DMS79 (cell line): ENCODE measurements at places on chromosomes 6 and 20.

GRCh38 chr20:49313283-49313682 lies 35.4 kb upstream of the ZNFX1 start:
- no peak for DNase-seq

GRCh38 chr6:94065707-94066337 lies 646.5 kb upstream of the EPHA7 start:
- no peak for DNase-seq

DNA sequence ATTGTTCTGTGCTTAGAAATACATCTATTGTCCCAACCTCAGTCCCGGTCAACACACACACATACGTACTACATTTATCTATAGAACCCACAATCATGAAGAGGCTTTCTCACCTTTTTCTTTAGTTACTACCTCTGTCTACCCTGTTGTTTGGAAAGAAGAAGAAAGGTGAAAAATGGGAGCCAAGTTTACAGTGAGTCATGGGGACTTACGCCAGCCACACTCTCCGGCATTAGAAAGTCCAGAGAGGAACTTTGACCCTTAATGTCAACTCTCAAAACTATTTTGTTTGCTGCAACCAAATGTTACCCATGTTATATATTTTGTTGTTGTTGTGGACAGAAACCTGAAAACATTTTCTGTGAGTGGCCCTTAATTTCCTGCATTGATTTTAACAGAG lies 259.1 kb downstream of the ZFAND3 start:
- DNase-seq = no peak

- no peak for DNase-seq
Observed at GRCh38 chr6:170160031-170160627, 130.7 kb downstream of the DLL1 start.

DNA sequence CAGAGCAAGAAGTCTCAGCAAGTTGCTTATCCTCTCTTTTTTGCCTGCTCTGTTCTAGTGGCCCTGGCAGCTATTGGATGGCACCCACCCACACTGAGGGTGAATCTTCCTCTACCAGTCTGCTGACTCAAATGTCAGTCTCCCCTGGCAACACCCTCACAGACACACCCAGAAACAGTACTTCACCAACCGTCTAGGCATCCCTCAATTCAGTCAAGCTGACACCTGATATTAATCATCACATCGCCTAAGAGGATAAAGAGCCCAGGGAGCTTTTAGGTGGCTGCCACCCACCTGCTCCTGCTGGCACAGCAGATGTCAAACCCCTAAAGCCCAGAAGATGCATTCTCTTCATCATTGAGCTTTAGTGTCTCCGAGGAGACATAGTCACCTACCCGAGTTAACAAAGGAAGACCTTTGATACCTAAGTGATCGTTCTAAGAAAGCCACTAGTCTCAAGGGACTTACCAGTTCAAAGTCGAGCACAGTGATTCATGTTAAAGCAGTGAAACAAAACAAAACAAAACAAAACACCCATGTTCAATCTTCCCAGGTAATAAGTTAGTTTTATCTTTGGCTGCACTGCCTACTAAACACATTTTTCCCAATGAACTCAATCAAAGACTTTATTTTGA lies 97.7 kb upstream of the KCNQ5 start:
- DNase-seq = no peak

DNA sequence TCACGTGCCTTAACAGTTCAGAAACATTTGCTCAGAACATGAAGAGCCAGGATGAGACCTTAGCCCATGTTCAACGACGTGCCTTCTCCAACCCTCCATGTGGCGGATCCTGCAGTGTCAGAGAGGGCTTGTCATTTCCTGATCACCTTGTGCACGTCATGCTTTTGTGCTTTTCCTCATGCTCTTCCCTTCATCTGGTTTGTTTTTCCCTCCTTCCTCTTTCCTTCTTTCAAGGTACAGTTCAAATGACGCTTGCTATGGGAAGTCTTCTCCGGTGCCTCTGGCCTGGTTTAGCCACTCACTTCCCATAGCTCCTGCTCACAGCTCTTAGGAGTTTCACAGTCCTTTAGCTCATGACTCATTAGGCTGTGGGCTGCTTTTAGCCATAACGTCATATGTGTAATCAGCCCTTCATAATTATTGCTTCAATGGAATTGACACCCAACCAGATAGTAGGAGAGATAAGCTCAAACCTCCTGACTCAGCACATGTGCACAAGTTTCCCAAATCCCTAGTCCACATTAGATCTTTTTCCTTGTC lies 102.7 kb upstream of the CNKSR3 start:
- no peak for DNase-seq

DNA sequence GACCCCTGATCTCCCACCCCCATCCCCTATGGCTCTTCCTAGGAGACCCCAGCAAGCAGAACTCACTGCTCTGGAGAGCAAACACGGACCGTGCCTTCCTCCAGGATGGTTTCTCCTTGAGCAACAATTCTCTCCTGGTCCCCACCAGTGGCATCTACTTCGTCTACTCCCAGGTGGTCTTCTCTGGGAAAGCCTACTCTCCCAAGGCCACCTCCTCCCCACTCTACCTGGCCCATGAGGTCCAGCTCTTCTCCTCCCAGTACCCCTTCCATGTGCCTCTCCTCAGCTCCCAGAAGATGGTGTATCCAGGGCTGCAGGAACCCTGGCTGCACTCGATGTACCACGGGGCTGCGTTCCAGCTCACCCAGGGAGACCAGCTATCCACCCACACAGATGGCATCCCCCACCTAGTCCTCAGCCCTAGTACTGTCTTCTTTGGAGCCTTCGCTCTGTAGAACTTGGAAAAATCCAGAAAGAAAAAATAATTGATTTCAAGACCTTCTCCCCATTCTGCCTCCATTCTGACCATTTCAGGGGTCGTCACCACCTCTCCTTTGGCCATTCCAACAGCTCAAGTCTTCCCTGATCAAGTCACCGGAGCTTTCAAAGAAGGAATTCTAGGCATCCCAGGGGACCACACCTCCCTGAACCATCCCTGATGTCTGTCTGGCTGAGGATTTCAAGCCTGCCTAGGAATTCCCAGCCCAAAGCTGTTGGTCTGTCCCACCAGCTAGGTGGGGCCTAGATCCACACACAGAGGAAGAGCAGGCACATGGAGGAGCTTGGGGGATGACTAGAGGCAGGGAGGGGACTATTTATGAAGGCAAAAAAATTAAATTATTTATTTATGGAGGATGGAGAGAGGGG lies 1.4 kb downstream of the LTA start:
- DNase-seq = no peak

- no peak for DNase-seq
Observed at GRCh38 chr6:117469791-117470190, 12.7 kb upstream of the DCBLD1 start.

- no peak for DNase-seq
Observed at GRCh38 chr6:124721331-124721730, 240.9 kb upstream of the RNF217 start.

- peak; percentile 41 for DNase-seq
Observed at GRCh38 chr20:47785854-47786764, 828 bp upstream of the SULF2 start.

- DNase-seq = no peak
Observed at GRCh38 chr20:13493143-13493542, 145.6 kb downstream of the TASP1 start.

- no peak for DNase-seq
Observed at GRCh38 chr6:48036316-48036715, 74.7 kb downstream of the PTCHD4 start.

DNA sequence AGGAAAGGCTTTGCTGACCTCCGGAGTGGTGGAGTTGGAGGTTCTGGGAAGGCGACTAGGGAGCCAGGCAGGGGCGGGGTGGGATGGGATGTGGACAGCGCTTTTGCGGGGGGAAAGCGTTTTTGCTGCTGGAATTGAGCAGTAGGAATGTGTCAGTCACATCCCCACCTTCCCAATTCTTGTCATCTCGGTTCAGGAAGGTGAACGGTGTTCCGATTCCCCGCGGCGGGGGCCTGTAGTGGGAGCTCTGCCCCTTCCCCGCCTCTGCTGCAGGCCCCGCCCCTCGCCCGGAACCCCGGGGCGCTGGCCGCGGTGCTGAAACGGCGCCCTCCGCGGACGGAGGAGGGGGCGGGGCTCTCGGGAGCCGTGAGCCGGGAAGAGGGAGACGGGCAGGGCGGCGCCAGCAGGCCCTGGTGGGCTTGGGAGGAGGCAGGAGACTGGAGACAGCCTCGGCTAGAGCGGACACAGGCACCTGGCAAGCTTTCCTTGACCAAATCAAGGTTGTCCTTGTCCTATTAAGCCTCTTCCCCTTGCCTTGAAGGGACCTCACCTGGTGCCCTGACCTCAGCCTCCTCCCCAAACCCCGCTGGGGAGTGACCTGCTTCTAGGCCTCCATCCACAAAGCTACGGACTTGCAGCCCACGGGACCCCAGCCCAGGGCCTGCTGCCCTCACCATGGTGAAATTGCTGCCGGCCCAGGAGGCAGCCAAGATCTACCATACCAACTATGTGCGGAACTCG lies at the start of gene LHFPL5:
Gene LHFPL5, plus strand, starts transcription at position 357 of the 741 bp plus-strand sequence. Its CDS starts 319 bp downstream, at position 676.
- peak; percentile 40 for DNase-seq
